Suprapubic skin (tissue), 4 donors: ENCODE measurements at places on chromosomes 1 and 21.

DNA sequence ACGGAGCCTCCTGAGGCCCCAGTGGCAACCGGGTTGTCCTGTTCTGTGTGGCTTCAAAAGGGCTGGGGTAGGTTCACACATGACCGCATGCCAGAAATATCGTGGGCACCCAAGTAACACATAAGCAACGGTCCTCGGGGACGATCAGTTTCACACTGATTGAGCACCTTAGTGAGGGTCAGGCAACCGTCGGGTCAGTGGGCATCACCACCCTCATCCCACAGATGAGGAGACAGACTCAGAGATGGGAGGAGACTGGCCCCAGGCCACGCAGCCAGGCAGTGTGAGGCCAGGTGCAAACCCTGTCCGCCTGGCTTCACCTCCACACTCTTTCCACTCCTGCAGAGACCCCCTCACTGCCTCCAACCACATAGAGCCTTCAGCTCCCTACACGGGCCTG lies 309.8 kb downstream of the MATN1 start:
- DNase-seq = peak; percentile 40

GRCh38 chr21:14741256-14741655 lies 195.1 kb upstream of the SAMSN1 start:
- no peak for DNase-seq

GRCh38 chr1:207421078-207421477 lies 33.0 kb upstream of the CR2 start:
- DNase-seq = no peak

DNA sequence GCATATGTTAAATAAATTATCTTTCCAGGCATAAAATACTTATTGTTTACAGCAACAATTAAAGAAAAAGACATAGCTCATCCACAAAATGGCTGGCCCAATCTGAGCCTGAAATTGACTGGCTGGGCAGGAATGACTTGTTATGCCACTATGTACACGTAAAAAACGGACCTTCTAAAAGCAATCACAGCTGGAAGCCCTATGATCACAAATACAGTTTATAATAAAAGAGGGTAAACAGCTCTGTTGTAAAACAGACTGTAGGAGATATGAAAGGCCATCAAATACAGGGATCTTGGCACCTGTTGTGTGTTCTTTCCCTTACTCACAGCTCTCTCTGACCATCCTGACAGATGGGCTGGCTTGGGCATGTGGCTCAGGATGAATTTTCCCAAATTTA lies 70.5 kb upstream of the DMRTA2 start:
- no peak for DNase-seq

DNA sequence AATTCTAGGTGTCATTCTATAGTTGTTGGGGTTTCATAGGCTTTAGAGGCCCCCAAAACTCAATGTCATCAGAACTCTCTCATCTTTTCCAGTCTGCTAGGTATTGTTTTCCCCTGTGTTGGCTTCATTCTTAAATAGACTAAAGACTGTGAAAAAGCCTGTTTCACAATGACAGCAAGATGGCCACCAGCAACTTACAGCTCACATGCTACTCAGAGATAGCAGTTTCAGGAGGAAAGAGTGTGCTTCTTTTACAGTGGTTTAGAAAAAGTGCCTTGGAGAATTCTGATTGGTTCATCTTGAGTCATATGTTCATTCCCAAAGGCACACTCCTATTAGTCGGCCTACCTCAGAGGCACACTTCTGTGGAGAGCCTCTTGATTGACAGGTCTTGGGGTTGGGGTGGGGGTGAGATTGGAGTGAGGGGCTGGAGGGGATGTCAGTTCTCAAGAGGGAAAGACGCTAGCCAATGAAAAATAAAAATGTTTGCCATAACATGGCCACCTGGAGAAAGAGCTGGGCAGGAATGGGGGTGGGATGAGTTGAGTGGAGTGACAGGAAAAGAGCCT lies 8.5 kb downstream of the IL23R start:
- no peak for DNase-seq

- DNase-seq = no peak
Measured at GRCh38 chr1:89311757-89312156, 39.1 kb upstream of the GBP5 start.

DNA sequence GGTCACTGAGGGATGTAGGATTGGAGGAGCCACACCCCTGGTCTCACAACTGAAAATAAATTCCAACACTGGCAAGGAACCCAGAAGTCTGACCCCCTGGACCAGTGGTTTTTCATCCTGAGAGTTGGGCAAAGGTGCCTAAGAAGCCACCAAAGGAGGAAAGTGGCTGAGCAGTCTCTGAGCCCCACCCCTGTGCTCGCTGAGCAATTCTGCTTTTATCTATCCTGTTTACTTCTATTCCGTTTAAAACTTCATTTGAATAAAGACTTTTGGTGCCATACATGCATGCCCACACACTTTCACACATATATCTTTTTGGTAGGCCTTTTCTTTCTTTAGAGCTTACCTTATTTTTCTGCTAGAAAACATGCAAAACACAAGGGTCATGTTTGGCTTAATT lies 13.9 kb upstream of the CD53 start:
- DNase-seq = no peak

DNA sequence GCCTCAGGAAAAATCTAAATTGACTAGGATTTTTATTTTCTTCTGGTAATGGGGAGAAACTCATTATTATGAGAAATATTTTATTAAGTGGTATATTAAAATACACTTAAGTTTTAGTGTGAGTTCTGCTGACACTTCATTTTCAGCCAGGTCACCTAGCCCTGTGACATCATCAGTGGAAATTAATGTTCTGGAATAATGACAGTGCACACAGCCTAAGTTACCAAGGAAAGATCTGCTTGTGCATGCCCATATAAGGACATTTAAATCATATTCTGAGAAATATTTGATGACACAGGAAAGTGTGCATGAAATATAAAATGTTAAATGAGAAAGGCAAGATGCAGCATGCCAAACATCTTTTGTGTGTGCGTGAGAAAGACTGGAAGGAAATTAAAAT lies 102.0 kb downstream of the KIF14 start:
- DNase-seq = no peak

GRCh38 chr1:184820218-184820750 lies 65.6 kb upstream of the EDEM3 start:
- DNase-seq = no peak
